ENCODE measurements at places on chromosomes 2 and 18. TPM values are rescaled to one million over a fixed set of nuclear protein-coding genes. Genes with fewer than 3 reads are reported as not detected.
A peak's percentile ranks its signal among the peaks of the same experiment; 100 is the strongest.

TUBB8B gene
- 0.51 TPM for polyA plus RNA-seq

PSTPIP2 gene
- polyA plus RNA-seq = 9.6 TPM

KCNG2 gene
- 0.14 TPM for polyA plus RNA-seq

ATP6V1C2 gene
- polyA plus RNA-seq = 5.5 TPM

EFHD1 gene
- 95.8 TPM for polyA plus RNA-seq

ARMC9 gene
- 24.7 TPM for polyA plus RNA-seq

ADAM23 gene
- polyA plus RNA-seq = 5.0 TPM

C2orf72 gene
- 4.4 TPM for polyA plus RNA-seq

HK2 gene
- 10.3 TPM for polyA plus RNA-seq

UGT1A6 gene
- 3.2 TPM for polyA plus RNA-seq

NFATC1 gene
- 7.9 TPM for polyA plus RNA-seq

DNA sequence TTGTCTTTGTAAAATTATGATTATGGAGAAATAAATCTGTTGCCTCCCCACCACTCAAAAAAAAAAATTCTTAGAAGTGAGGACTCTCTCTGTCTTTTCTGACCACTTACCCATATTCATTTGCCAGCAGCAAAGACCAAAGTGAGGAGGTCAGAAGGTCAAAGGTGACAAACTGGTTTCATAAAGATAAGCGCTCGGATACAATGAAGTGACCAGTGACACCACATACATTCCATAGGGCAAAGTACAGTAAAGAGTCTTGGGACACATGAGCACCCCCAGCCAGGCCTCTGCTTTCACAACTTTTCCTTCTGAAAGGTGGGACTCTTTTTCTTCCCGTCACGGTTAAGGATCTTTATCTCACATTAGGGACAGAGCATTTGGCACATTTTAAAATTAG is 75.9 kb upstream of the TCF4 start:
- DNase-seq = no peak

GRCh38 chr2:223185638-223186037 is 133.6 kb downstream of the KCNE4 start:
- no peak for DNase-seq

DNA sequence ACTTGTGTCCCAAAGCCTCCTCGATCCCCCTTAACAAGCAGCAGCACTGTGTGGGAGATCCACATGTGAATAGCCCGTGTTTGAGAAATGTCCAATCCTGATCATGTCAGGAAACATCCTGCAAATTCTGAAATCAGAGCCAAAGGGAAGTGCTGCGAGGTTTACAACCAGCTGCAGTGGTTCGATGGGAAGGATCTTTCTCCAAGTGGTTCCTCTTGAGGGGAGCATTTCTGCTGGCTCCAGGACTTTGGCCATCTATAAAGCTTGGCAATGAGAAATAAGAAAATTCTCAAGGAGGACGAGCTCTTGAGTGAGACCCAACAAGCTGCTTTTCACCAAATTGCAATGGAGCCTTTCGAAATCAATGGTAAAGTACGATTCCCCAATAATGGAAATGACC is at the start of gene MARCO:
Gene MARCO (plus strand): TSS at position 164 of the 400 bp plus-strand sequence. CDS start 107 bp downstream, at position 271.
- no peak for DNase-seq

- DNase-seq = no peak
Measured at GRCh38 chr18:54023471-54023870, 201.0 kb downstream of the MBD2 start.

GRCh38 chr2:202101026-202101579 is 28.0 kb downstream of the KIAA2012 start:
- DNase-seq = no peak

DNA sequence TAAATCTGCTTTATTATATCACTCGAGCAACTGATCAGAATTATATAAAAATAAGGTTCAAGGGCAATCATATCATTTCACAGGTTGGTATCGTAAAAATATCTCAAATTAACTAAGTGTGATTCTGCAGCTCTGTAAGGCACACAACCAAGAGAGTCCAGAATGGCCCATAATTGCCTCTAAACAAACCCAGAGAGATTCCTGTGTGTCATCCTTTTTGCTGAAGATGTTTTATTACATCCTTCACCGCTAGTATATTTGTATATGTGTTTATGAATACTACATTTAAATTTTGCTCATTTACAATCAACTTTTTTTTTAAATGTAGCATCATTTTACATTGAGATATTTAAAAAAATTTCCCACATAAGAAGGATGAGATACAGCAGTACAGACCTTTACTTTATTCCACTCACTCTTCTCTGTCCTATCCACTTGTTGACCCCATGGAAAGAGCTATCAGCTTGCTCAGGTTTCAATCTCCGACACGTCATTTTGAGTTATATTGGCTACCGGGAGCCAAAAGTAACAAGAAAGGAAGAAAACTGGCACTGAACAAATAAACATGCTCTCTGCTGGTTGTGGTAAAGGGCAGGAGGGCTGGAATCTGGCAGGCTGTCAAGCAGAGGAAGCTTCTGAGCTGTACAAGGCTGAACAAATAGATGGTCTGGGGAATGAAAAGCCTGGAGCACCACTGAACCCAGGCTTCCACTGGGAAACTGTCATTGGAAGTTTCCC is 23.1 kb downstream of the PLA2R1 start:
- DNase-seq = no peak

DNA sequence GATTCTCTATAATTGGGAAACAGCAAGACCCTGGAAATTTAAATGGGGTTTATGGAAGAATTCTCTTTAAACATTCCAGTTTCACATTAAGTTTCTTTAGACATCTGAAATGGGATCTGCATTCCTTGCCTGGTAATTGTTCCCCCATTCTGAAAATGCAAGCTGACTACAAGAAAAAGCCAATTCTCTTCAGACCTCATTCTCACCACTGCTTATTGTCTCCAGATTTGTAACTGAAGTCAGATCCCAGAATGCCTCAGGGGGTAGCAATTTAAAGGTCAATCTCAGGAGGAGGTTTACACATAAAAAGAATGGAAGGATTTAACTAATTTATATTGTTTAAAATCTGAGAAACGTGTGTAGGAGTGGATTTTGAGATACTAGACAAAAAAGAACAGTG is 41.2 kb downstream of the COL3A1 start:
- DNase-seq = no peak

- DNase-seq = no peak
Measured at GRCh38 chr2:130327703-130328527, 14.8 kb upstream of the IMP4 start.

DNA sequence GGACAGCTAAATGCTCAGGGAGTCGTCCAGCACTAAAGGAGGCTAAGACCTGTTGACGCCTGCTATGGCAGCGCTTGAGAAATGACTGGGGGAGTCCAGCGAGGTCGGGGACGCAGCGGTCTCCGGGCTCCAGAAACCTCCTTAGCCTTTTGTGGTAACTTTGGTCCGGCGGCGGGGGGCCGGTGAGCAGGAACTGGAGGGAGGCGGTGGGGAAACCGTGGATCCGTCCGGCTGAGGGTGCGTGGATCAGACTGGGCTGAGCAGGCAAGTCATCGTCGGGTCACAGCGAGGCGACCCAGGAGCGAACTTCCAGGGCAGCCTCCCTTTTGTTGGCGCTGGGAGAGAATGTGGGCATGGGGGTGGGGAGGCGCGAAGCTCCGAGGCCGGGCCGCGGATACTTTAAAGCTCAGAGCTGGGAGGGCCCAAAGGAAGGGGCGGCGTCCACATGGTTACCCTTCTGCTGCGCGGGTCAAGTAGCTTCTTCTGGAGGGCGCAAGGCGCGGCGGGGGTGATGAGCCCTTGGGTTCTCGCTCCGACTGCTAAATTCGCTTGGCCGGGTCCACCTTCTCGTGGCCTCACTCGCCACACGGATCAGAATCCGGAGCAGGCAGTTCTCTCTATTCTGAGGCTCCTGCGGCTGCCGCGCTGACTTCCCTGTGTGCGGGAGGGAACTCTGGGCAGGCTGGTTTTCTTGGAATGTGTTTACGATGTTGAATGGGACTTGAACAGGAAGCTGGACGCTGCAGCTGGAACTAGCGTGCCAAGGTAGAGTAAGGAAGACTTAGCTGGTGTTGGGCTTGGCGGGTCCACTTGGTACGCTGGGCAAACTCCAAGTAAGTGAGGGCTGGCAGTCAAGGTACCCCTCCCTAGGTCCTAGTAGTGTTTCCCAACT is 920 bp downstream of the GULP1 start:
- DNase-seq = peak; percentile 72

GRCh38 chr2:98165516-98166071 is 78.6 kb downstream of the VWA3B start:
- DNase-seq = no peak

GRCh38 chr18:24002479-24002878 is 12.1 kb upstream of the TTC39C start:
- no peak for DNase-seq

DNA sequence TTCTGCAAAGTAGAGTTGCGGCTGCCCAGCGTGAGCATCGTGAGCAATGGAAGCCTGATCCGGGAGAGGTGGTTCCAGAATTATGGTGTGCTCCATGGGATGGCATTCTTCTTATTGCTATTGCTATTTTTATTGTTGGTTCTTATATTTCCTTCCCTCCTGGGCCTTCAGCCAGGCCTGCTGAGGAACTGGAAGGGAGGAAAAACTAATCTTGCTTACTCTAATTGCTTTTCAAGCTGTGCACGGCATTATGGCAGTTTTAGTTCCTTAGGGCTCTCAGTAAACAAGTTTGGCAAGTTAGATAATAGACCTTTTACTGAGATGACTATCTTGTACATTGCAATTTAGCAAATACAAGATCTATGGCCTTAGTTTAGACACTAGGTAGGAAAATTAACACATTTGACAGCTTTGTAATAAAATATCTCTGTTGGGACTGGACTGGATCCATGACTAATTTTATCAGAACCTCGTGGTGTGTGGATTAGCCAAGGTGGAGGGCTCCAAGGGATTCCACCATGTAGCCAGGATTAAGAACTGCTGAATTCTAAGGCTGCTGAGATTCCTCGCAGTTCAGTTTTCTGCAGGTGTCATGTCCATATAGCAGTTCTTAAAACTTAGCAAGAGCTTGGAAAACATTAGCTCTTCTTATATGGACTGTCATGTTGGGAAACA is 6.0 kb downstream of the RSAD2 start:
- DNase-seq = no peak

- DNase-seq = no peak
Measured at GRCh38 chr2:162566666-162567065, 222.7 kb downstream of the GCA start.

DNA sequence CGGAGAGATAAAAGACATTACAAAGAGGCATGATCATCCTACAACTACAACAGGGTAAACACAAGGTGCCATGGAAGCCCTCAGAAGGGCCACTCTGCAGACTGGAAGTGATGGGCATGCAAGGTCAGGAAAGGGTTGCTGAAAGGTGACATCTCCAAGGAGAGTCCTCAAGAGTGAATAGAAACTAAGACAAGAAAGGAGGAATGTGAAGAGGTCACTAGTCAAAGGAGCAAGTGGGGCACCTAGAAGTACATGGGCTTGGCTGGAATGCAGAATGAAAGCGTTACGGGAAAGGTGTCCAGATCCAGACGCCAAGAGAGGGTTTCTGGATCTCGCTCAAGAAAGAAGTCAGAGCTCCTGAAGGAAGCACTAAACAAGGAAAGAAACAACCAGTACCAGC is 314.3 kb downstream of the NBAS start:
- no peak for DNase-seq

DNA sequence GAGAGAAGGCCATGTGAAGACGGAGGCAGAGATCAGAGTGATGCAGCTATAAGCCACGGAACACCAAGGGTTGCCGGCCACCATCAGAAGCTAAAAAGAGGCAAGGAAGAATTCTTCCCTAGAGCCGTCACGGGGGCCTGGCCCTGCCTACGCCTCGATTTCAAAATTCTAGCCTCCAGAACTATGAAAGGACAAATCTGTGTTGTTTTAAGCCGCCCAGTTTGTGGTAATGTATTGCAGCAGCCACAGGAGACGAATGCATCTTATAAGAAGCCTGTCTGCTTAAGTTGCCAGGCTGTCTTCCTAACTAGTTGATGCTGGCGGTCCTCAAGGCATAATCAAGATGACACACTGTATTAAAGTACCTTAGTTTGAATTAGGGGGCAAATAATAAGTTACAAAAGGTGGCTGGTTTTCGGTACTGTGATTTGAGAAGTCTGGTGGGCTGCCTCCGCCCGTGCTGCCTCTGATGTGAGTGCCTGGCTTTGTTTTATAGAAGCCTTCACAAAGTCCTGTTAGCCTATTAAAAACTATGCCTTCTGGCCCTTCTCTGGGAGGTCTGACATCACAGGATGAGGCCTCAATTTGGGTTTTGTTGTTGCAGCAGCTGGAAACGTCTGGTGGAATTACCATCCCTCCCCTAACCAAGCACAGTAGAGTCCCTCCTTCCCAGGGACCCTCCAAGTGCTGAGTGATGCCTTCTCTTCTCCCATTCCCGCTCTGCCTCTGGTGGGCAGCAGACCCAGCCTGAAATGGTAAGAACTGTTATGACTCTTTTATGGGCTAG is 53.6 kb downstream of the SRD5A2 start:
- no peak for DNase-seq

- DNase-seq = no peak
Measured at GRCh38 chr2:48270209-48270608, 259.7 kb upstream of the STON1 start.

- no peak for DNase-seq
Measured at GRCh38 chr2:203861197-203861596, 6.4 kb upstream of the CTLA4 start.

DNA sequence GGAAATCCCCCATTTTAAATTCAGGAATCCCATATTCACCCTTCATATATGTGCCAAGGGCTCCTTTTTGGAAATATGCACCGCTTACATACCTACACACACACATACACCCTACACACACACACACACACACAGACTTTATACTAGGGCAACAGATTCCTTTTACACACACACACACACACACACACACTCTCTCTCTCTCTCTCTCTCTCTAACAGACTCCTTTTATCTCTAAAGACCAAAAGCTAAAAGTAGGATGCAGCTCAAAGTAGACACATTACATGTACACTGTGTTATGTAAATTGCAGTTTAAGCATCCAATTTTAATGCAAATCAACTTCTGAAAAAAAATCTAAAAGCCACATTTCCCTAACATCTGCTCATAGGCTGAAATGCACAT is 130.9 kb upstream of the CAPN13 start:
- DNase-seq = no peak

- DNase-seq = no peak
Measured at GRCh38 chr2:98683728-98684127, 47.2 kb downstream of the MGAT4A start.

GRCh38 chr18:31490387-31490786 is 7.6 kb upstream of the DSG2 start:
- no peak for DNase-seq

DNA sequence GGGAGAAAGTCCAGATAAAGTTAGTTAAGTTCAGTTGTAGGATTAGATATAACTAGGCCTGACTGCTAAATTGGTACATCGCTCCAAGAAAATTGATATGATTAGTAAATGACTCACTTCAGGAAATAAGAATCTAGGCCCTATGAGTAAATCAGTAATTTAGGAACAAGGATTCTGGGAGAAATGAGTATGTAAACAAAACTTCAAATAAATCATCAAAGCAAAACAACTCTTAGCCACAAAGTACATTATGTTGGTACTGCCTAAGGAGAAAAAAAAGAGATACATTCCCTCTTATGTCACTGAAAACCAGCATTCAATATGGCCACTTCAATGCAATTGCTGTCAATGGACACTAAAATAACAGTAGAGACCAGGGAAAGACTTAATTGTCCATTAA is 529.1 kb downstream of the ZNF804A start:
- DNase-seq = no peak

GRCh38 chr2:232310121-232310520 is 68.4 kb upstream of the ALPP start:
- no peak for DNase-seq

Data from right renal pelvis (tissue), 4 donors.